ENCODE measurements at places on chromosomes 12 and 14.
A peak's percentile ranks its signal among the peaks of the same experiment; 100 is the strongest.

GRCh38 chr12:61810486-61810885, 449.7 kb upstream of the USP15 start:
- no peak for DNase-seq

DNA sequence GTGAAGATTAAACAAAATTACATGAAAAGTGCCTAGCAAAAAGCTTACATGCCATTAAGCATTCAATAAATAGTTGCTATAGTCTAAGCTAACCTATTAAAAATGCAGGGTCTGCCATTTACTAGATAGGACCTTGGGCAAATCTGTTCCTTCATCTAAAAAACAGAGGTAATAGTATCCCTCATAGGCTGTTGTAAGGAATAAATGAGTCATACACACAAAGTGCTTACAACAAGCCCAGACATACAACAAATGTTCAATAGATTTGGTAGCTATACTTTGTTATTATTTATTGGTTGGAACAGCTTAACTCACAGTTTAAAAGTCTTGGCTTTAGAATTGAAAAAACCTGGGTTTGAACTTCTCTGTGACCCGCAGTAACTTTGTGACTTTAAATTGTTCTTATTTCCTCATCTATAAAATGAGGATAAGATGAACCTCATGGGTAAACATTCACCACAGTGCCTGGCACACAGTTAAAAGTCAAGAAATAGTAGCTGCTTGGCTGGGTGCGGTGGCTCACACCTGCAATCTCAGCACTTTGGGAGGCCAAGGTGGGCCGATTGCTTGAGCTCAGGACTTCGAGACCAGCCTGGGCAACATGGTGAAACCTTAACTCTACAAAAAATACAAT, 24.7 kb downstream of the HEATR5A start:
- no peak for DNase-seq

DNA sequence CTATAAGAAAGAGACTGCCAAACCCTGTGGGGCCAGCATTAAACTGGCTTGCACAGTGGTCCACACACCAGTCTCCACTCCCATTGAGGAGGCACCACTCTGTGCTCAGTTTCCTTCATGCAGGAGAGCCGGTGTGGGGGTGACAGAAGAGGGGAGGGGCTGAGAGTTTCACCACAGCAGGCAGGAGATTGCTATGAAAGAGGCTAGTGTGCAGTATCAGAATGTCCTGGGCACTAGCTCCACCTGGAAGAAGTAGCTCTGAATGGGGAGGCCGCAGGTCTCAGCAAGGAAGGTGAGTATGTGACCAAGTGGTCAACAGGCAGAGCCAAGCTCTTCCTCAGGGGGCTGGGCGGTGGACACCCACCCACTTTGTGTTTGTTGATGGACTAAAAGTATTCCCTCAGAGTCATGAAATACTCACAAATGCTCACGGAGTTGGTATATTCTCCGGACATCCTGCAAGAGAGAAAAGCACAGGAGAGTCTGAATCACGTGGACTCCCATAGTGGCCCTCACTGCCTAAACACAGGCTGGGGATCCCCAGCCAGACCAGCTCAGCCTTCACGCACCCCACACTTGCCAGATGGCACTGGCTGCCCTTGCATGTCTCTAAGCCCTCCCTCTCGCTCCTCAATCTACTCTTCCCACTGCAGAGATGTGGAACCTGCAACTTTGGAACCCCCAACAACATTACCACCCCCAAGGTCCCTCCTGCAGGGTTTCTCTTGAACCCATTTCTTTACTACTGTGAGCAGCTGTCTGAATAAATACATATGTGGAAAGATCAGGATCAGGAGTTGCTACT, 7.8 kb upstream of the KRT72 start:
- DNase-seq = no peak

- no peak for DNase-seq
Measured at GRCh38 chr12:92987362-92987761, 58.3 kb upstream of the EEA1 start.

GRCh38 chr12:3805077-3805476, 52.2 kb upstream of the CRACR2A start:
- no peak for DNase-seq

DNA sequence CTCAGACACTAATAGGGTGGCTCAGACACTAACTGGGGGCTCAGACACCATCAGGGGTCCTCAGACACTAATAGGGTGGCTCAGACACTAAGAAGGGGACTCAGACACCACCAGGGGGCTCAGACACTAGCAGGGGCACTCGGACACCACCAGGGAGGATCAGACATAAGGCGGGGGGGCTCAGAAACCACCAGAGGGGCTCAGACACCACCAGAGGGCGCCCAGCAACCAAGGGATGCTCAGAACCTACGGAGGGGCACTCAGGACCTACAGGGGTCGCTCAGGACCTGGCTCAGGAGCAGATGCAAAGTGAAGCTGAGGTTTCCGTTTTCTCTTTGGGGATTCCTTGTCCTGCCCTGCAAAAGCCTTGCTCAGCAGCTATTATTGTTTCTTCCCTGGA, 448.5 kb downstream of the TMEM121 start:
- peak; percentile 64 for DNase-seq

DNA sequence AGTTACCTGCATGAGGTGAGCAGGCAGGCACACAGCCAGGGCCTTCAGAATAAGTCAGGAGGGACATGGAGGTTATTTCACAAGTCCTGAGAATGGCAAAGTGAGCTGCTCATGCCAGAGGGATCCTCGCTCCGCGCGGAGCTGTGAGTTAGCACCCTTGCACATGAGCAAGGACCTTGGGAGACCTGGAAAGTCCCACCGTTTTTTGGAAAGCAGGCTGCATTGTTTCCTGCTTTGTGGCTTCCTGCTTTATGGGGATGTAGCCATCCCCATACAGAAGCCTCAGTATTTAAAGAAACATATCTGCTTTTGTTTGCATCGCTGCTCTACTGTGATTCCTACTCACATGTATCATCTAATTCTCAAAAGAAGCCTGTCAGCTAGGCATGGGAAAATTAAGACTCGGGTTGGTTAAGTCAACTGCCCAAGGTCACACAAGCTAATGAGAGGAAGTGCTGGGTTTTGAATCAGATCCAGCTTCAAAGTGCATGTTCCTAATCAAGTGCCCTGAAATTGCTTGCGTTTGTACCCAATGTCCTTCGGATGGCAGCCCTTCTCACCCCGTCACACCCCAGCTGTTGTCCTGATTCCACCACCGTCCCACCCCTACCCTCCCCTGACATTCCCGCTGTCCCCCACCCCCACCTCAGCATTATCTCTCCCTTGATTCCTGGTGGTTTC, 106.2 kb downstream of the CRACR2A start:
- DNase-seq = no peak

DNA sequence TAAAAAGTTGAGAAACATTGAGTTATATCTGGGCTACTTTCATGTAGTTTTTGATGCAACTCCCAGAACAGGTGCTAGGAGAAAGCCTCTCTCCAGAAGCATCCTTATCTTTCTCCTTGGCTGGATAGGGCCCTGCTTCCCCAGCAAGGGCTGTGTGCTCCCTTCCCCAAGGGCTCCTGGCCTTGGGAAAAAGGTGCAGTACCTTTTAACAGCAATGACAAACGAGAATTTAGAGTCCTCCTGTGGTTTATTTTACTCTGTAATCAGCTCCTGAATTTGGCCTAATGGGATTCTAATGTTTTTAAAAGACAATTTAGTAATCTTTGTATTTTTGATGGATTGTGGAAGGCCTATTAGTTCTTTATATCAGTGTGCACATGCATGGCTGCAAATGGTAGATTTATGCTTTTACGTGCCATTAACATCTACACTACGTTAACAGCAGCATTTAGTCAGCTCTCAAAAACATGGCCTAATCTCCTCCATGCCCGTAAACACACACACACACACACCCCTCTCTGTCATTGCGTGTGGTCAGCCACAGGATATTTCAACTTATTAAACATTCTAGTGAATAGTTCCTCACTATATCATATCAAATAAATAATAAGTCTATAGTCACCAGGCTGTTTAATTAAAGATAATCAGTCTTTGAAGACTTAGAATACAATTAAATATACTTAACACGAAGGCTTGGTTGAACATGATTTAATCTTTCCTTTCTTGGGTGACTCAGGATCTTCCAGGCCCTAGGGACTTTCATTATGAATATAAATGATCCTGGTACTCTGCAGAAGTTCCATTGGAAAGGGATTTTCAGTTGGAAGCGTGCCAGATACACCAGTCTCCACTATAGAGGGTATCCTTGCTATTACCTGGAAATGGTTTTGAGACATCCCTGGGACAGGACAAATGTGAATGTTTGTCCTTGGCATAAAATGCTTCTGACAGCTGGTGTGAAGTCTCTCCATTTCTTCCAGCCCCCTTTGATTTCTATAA, 181.4 kb upstream of the PWP1 start:
- no peak for DNase-seq

GRCh38 chr14:61469781-61470180, 148.4 kb downstream of the PRKCH start:
- no peak for DNase-seq

GRCh38 chr14:65948302-65948701, 535.8 kb downstream of the FUT8 start:
- no peak for DNase-seq

GRCh38 chr14:99316281-99317163, 44.5 kb upstream of the BCL11B start:
- no peak for DNase-seq

DNA sequence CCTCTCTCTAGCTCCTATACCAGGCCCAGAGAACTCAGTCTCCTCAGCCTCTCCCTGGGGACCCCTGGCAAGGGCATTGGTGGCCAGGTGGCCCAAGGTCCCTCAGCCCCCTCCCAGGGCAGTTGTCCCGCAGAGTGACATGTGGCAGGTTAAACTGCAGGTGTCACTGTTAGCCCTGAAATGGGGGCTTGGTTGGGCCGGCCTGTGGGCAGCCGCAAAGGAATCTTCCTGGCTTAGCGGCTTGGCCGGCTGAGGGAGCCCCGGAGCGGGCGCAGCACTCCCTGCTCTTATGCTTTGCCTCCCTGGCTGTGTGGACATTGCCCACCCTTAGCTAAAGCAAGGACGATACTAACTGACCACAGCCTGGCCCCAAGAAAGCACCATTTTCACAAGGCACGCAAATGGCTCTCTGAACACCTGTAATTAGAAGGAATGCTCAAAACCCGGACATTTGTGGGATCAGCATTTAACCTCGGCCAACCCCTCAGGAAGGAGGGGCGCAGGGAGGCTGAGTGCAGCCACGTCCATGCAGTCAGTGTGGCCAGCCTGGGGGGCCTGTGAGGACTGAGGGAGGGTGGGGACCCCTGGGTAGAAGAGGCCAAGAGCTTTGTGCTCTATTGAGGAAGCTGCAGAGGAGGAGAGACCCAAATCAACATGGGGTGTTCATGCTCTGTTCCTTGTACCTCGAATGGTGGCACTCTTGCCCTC, 82.2 kb downstream of the PAPOLA start:
- DNase-seq = no peak

- DNase-seq = no peak
Measured at GRCh38 chr12:3670083-3670620, 82.8 kb downstream of the CRACR2A start.

DNA sequence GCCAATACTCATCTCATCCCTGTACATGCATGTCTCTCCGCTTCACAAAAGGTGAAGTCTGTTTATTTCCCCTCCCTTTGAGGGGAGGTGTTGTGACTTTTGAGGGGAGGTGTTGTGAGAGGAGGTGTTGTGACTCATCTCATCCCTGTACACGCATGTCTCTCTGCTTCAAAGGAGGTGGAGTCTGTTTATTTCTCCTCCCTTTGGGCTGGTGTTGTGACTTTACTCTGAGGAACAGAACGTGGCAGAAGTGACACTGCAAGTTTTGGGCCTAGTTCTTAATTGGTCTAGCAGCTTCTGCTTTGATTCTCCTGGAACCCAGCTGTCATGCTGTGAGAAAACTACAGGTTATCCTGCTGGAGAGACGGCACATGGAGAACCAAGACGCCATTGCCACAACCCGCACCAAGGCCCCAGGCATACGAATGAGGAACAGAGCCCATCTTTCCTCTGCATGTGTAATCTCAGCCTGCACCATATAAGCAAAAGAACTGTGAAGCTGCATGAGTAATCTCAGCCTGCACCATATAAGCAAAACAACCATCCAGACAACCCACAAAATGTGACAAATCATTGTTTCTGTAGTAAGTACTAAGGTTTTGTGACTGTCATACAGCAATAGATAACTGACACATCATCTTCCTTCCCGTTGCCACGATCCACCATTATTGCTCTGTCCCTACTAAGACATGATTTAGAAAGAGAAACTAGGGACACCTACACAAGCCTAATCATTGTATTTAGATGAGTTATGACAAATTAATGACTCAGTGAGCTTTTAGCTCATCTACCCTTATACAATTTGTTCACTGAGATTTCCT, 30.0 kb downstream of the GALNT4 start:
- DNase-seq = peak; percentile 10

Measured in stimulated activated CD8-positive, alpha-beta memory T cell treated with anti-CD3 and anti-CD28 coated beads, Interleukin-7, amount 100 ng/mL, for 4 hours (primary cell).